Mucosa of gallbladder (tissue), 1 donor: ENCODE measurements at places on chromosomes 16 and 17. TPM values are rescaled to one million over a fixed set of nuclear protein-coding genes. Genes with fewer than 3 reads are reported as not detected.

The MARVELD3 gene
- total RNA-seq: 28.8 TPM

The E2F4 gene
- 54.9 TPM for total RNA-seq

The CASKIN1 gene
- total RNA-seq: 0.58 TPM

The POLR2C gene
- 65.7 TPM for total RNA-seq
